ENCODE measurements at places on chromosomes 5 and 9. TPM values are rescaled to one million over a fixed set of nuclear protein-coding genes. Genes with fewer than 3 reads are reported as not detected.

- ATAC-seq: no peak
These were observed 32.2 kb downstream of the NDUFA8 start for GRCh38 chr9:122127396-122127798.

The CAVIN4 gene
- 0.08 TPM for total RNA-seq

DNA sequence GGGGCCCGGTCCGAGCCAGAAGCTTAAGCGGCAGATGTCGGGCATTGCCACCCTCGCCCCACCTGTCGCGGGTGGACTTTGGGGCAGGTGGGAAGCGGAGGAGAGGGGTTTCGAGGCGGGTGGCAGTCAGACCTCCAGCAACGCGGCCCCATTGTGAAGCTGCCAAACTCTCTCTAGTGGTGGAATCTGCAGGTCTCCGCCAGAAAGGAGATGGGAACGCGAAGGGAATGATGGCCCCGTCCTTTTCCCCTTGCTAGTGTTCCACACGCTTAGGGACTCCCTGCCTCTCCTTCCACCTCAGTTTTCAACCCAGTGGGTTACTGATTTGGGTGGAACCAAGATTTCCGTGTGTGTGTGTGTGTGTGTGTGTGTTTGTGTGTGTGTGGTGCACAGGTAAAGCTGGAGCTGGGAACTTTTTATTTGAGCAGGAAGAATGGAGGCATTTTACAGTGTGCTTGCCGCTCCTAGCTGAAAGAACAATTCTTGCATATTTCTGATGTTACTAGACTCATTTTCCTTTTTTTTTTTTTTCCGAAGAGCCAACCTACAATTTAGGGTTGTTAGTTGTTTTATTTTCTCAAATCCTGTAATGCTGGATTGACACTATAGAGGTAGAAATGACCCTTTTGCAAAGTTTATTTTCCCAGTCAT lies 1.3 kb downstream of the MACIR start:
- no peak for ATAC-seq

GRCh38 chr5:7244208-7244607 lies 151.7 kb upstream of the ADCY2 start:
- no peak for ATAC-seq
